ENCODE measurements at places on chromosomes 5 and 9. TPM values are rescaled to one million over a fixed set of nuclear protein-coding genes. Genes with fewer than 3 reads are reported as not detected.

The FCN1 gene
- total RNA-seq = not detected

The ABCA1 gene
- 63.1 TPM for total RNA-seq

The SPOCK1 gene
- 2.6 TPM for total RNA-seq

The RNF130 gene
- total RNA-seq = 38.8 TPM

The NEUROG1 gene
- not detected for total RNA-seq

The DOCK8 gene
- total RNA-seq = 0.24 TPM

The LCN15 gene
- total RNA-seq = not detected

The TAF1L gene
- under 0.01 TPM for total RNA-seq

The C5orf46 gene
- not detected for total RNA-seq

The LCN6 gene
- not detected for total RNA-seq

The PLPP7 gene
- not detected for total RNA-seq

The NR4A3 gene
- total RNA-seq = not detected

The SLC46A2 gene
- total RNA-seq = not detected

The NFX1 gene
- 21.1 TPM for total RNA-seq

The S1PR3 gene
- total RNA-seq = under 0.01 TPM

The IFNA16 gene
- total RNA-seq = not detected

The PCDHB12 gene
- total RNA-seq = not detected

The DNLZ gene
- total RNA-seq = 22.0 TPM

The ANKRD18A gene
- total RNA-seq = 0.48 TPM

The EDIL3 gene
- total RNA-seq = under 0.01 TPM

The RAI14 gene
- total RNA-seq = 49.4 TPM
